ENCODE measurements at places on chromosomes 2 and 18.

DNA sequence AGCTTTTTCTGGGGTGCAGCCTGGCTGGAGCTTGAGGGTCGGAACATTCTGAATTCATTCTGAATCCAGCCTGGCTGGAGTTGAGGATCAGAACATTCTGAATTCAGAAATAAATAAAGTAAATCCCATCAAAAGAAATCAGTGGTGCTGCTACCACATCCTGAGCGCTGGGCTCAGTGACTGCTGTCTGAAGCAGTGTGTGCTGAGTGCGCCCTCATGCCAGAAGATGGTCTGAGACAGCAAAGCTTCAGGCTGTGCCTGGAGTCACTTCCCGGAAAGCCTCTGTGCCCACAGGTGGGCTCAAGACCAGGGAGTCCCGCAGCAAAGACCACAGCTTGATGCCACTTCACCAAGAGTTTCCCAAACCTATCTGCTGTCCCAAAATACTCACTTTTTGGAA lies 187.9 kb downstream of the VAPA start:
- DNase-seq = no peak

DNA sequence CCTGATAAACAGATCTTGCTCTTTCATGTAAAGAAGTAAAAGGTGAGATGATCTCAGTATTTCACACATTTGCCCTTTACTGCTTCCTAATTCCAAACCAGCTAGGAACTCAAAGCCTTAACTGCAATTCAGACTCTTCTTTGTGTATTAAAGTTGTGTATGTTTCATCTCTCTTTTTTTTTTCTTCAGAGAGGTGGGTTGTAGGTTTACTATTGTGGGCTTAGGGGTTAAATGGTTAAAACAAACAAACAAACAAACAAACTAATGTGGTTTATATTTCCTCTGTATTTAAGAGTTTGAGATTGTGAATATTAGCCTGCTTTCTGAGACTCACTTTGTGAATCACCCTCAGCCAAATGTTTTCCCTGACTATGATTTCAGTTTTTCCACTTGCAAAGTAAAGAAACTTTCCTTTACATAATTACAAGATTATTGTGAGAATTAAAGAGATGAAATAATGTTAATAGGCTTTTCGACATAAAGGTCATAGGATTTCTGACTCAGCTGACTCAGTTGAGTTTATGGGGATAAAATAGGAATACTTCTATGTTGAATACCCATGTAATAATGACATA lies 2.8 kb downstream of the GULP1 start:
- DNase-seq = no peak

GRCh38 chr2:68167186-68167585 lies 9.5 kb downstream of the PNO1 start:
- no peak for DNase-seq

- no peak for DNase-seq
Observed at GRCh38 chr2:8996006-8996405, 7.5 kb downstream of the MBOAT2 start.

GRCh38 chr18:79805211-79805887 lies 7.6 kb downstream of the KCNG2 start:
- DNase-seq = no peak

DNA sequence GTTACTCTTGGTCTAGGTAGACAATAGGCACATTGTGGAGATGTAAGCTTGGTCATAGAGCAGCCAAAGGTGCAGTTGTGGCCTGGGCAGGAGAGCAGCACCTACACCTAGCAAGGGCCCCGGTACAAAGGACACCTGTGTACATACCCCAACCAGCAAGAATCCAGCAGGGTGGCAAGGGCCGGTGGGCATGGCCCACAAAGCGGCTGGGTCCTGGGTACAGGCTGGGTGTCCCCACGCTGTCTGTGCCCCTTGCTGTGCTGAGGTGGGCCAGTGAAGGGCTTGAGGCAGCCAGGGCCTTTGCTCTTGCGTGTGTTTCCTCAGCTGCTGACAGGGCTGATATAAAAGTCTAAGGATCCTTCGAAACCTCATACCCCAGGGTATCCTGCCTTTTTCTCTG lies 501.8 kb downstream of the EIPR1 start:
- no peak for DNase-seq

DNA sequence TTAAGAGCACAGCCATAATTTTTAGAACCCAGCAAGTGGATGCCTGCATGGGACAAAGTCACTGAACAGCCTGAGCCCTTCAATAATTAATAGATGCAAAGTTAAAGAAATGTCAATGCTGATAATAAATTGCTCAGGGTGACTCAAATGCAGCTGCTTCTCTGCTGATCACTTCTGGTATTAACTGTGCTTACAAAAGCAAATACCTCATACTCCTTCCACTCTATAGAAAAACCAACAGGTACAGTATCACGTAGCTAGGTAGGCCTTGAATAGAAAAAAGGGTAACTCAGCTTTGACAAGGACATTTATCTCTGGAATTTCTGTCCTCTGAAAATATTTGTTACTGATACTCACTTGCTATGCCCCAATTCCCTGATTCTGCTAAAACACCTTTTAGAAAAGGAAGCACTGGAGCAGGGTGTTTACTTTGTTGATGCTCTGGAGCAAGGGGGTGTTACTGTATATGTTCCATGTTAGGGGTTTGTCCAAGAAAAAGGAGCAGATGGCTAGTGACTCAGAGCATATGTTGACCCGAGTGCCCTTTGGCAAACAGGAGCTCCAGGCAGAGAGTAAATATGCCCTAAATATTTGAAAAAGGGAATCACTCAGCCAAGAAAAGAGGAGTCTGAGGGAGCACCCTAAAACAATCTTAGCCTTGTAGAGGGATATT lies 59.1 kb upstream of the RTN4 start:
- no peak for DNase-seq

DNA sequence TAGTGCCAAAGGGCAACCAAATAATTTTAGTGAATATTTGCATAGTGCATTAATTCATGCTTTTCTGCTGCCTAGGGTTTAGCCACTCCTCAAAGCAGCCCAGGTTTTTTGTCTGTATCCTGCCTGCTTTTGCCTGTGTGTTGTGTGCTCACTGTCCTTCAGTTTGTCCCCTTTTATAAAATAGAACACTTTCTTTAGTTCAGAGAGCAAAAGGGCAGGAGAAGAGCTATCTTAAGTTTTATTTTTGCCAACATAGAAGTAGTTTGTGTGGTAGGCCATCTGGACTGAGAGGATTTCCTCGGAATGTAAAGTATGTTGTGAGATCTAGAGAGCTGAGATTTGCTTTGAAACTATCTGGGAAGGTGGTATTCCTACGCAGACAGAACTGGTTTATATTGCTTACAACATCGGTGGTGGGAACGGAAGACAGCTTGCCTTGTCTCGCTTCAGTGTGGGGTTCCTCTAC lies 64.9 kb downstream of the EML4 start:
- no peak for DNase-seq

DNA sequence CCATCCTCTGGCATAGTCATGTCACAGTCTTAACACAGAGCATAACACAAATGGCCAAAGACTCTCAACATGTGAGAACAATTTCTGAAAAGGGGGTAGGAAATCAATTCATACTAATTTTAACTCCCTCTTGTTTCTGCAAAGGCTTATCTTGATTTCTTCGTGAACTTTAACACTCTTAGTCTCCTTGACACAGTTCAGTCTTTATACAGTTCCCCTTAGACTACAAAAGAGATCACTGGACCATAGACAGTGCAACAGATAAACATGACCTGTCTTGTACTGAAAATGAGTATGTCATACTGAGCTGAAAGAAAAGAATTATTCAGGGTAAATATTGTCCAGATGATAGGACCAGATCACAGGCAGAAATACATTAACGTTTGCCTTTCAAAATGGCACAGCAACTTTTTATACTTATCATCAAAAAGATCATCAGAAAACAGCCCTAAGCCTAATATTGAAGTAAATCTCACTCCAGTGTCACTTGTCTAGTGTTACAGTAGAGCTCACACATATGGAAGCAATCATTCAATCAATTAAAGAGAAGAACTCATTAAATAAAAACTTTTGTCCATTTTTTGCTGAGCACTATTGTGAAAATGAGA lies 56.4 kb upstream of the VRK2 start:
- no peak for DNase-seq

GRCh38 chr2:11975373-11975772 lies 228.9 kb downstream of the LPIN1 start:
- DNase-seq = no peak

DNA sequence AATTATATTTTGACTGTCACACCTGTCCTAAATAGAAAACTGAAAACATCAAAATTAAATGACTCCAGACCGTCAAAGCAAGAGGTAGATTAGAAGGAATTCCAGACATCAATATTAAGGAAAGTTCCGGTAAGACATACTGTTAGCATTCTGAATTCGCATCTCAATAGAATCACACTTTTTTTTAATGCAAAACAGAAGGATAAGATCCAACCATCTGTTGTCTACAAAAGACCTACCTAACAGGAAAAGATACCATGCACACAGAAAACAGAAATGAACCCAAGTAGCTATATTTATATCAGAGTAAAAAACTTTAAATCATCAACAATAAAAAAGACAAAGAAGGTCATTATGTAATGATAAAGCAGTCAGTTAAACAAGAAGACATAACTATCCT lies 145.0 kb downstream of the TMX3 start:
- DNase-seq = no peak

- DNase-seq = no peak
Observed at GRCh38 chr18:73060666-73061288, 193.0 kb upstream of the NETO1 start.

DNA sequence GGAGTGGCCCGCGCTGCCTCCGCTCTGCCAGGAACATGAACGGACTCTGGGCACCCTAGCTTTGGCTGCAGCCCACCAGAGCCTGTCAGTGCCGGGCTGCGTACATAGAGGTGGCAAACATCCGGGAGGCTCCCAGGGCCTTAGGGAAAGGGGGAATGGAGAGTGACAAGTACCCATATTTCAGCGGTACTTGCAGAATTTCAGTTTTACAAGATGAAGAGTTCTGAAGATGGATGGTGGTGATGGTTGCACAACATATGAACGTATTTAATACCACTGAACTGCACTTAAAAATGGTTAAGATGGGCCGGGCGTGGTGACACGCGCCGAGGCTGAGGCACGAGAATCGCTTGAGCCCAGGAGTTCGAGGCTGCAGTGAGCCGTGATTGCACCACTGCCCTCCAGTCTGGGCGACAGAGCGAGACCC lies 873 bp downstream of the MTHFD2 start:
- DNase-seq = no peak

- no peak for DNase-seq
Observed at GRCh38 chr2:141271346-141271745, 859.5 kb downstream of the LRP1B start.

GRCh38 chr18:50138181-50139064 lies 56.5 kb downstream of the MYO5B start:
- no peak for DNase-seq

- DNase-seq = no peak
Observed at GRCh38 chr2:564471-565181, 112.6 kb downstream of the TMEM18 start.

DNA sequence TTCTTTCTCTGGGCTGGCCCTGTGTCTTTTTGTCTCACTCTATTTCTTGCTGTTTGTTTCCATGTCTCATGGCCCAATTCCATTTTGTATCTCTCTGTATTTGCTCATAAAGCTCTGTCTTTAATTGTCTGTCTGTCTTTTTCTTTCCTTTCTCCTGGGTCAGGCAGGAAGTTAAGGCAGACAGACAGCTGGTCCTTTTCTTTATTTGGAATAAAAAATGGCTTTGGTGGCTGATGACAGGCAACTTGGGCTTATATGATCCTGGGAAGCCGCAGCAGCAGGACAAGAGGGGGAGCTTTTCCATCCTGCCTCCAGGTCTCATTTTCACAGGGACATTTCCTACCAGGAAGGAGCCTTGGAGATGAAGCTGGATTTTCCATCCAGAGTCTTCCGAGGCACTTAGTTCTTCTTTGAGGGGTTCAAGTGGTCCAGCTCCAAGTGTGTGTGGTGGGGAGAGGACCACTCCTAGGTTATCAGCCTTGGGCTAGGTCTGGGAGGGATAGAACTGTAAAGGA lies 138.7 kb downstream of the TDRD15 start:
- DNase-seq = no peak

DNA sequence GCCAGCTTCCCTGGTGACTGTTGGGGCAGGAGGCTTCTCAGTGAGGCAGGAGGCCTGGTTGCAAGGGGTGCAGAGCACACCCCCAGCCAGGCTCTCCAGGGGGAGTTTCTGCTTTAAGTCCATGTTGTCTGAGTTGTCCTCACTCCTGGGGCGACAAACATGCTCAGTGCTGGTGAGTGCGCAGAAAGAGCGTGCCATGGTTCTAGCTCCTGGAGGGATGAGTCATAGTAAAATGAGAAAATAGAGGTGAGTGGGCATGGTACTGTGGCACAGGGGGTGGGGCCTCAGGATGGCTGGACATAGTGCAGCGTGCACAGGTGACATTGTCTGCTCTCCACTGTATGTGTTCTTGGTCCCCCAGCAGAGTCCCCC lies 457.2 kb upstream of the HS6ST1 start:
- no peak for DNase-seq

DNA sequence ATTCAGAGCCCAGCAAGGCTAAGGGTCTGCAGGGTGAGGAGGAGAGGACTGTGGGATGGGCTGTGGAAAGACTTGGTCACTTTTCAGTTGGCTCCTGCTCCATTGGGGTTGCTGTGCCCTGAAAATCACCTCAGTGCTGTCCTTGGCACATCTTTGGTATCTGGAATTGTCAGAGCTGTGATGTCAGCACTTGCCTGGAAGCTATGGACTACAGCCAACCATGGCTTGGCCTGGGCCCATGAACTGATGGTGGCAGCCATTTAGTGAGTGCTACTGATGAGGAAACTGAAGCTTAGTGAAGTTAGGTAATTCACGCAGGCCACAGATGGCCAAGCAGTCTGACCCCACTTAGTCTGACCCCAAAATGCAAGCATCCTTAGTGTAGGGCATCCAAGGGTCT lies 121.8 kb upstream of the SERPINE2 start:
- no peak for DNase-seq

DNA sequence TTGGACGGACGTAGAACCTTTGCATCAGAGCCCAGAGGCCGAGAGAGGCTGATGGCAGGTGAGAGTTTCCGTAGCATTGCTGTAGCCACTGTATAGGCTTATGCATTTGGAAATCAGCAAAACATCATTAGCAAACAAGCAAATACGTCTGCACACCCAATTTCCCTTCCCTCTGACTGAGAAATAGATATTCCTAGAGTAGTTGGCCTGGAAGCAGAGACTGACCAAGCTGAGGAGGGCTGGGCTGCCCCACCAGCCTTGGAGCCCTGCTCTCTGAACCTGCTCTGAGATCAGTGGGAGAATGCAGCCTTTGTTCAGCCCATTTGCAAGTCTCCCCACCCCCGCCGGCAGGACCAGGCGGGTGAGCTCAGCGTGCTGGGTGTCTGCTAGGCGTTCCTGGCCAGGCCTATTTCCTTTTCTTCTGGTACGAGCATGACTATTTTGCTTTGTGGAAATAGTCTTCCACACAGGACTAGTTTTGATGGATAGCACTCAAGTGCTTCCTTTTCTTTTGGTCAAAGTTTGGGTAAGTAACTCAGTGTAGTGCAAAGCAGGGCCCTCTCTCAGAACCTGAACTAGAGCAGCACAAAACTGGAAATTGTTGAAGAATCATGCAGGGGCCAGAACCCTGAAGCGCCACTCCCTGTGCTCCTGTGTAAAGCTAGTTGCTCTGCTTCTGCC lies 21.9 kb upstream of the RNF149 start:
- no peak for DNase-seq
